Bronchial epithelial cell (primary cell): ENCODE measurements at places on chromosomes 7 and 10.
A peak's percentile ranks its signal among the peaks of the same experiment; 100 is the strongest.

DNA sequence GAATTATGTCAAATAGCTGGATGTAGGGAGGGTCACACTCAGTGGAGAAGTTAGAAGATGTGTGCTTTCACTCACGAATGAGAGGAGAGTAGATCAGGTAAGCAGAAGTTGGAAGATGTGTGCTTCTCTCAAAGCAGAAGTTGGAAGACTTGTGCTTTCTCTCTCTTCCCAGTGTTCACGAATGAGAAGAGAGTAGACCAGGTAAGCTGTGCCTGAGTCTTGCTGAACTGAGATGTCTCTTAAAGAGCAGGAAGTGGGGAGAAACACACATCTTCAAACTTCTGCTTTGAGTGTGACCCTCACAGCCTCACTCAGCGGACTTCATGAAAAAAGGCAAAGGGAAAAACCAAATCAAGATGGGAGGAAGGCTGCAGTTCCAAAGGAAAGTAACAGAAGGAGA lies 7.0 kb upstream of the TMEM243 start:
- DNase-seq: no peak

DNA sequence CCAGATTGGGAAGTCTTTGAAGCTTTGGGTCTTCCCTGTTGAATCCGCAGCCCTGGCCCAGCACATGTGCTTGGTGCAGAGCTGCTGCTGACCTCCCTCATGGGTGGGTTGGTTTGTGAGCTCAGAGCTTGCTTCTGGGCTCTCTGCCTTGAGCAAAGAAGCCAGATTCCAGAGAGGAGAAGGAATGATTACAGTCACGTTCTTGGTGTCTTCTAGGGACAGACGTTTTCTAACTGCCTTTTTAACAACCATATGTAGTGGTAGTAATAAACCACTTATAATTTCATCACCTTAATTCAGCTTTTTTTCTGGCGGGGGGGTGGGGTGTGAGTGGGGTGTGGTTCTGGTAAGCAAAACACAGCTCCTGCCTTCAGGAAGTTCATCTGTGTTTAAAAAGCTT lies 39.5 kb downstream of the LRMDA start:
- DNase-seq: no peak

- DNase-seq: no peak
Observed at GRCh38 chr7:123143252-123144006, 56.3 kb downstream of the SLC13A1 start.

- DNase-seq: peak; percentile 46
Observed at GRCh38 chr10:28179006-28179742, 123.7 kb downstream of the MPP7 start.

DNA sequence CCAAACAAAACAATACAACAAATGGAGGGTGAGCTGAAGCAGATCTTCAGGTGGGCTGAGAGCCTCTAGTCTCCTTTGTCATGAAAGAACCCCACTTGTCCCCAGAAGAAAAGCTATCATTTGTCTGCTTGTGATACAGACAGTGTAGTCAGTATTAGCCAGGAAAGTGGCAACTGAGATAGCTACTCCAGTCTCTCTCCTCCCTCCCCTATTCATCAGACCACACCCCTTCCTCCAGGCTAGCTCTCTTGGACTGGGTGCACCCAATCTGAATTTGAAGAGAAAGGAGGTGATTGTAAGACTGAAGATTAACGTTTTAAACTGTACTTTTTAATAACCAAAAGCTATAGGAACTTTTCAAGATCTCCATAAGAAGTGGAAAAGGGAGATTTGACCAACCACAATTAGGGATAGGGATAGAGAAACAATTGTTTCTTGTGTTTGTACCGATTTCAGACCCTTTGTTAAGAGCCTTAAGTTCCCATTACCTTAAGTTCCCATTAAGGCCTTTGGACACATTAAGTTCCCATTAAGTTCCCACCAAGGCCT lies 14.1 kb downstream of the BMPR1A start:
- no peak for DNase-seq

DNA sequence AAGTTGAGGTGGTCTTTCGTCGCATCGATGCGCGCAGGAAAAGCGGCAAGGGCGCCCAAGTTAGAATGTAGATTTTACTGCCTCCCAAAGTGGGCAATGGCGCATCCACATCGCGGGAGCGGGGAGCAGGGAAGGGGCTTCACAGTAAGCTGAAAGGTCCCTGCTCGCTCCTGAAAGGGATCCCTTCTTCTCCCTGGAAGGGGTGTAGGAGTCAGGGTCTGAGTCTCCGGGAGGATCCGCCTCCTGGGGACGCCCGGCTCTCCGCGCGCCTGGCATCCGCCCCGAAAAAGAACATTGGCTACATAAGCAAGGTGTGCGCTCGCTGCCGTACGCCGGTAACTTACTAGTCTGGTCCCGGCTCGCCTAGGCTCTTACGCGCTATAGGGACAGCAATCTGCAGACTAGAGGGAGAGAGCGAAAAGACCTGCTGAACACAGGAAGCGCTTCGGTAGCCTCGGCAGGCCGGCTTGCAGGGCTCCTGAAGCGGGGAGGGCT lies 804 bp downstream of the UNC5B start:
- peak; percentile 87 for DNase-seq

- DNase-seq: no peak
Observed at GRCh38 chr7:130401578-130401977, 21.3 kb downstream of the CPA1 start.

GRCh38 chr7:96167424-96167823 lies 154.5 kb downstream of the SLC25A13 start:
- no peak for DNase-seq

GRCh38 chr7:115410972-115411686 lies 489.2 kb downstream of the MDFIC start:
- DNase-seq: no peak

DNA sequence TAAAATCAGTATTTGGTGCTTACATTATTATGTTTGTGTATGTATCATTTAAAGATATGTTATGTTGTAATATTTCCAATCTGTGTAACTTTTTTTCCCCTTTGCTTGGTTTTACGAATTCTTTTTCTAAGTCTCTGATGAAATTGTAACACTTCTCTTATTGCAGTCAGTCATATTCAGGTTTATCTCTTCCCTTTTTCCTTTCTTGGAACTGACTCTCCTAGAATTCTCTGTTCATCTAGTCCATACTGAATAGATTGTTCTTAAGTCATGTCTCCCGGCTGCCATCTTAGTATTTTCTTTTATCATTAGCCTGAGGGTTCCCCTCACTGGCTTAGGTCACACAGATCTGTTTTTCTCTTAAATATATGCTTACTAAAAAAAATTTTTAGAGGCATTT lies 44.6 kb downstream of the PHTF2 start:
- DNase-seq: no peak
